ENCODE measurements at places on chromosomes 7 and 10.

DNA sequence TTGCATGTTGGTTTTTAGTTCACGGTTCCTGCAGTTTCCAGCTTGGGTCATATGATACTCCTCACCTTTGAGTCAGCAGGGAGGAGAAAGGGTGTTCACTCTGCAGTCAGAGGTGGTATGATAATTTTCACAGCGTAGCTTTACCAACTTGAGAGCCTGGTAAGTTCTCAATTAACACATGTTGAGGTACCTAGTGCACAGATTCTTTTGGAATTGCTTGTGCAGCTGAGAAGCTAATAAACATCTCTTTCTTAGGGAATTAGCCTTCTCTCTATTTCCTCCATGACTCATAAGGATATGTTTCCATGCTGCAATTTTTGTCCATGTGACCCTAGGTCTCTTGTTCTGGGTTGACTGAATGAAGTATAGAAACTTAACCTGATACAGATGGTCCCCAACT is 166.6 kb downstream of the KIF20B start:
- DNase-seq, result no peak

DNA sequence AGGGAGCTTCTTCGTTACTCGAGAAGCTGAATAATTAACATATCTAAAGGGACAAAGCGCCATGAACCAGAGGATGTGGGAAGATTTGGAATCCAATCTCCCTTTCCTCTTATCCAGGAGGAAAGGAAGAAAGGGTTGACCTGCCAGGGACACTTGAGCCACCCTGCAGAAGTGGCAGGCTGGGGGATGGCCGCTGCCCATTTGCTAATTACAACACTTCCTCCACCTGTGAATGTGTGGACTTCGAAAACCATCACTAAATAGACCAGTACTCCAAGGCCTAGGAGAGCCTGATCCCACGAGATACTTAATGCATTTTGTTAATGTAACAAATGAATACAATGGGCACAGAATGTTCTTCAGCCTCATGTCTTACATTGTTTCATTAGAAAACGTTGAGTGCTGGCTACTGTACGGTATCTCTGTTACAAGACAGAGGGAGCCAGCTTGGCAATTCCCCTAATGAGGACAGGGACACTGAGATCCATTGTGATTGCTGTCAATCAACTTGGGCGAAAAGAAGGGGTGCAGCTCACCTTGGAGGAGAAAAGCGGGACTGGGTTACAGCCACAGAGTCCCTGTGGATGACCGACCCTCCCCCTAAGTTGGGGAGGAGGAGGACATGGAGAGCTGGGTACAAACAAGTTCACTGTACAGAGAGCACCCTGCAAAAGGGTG is 59.4 kb downstream of the AOC1 start:
- no peak for DNase-seq

- no peak for DNase-seq
Measured at GRCh38 chr7:153324094-153324493, 564.5 kb downstream of the ACTR3B start.

- DNase-seq, result no peak
Measured at GRCh38 chr10:111118758-111119157, 41.9 kb downstream of the ADRA2A start.

- DNase-seq, result no peak
Measured at GRCh38 chr10:4241724-4242345, 456.8 kb upstream of the KLF6 start.

DNA sequence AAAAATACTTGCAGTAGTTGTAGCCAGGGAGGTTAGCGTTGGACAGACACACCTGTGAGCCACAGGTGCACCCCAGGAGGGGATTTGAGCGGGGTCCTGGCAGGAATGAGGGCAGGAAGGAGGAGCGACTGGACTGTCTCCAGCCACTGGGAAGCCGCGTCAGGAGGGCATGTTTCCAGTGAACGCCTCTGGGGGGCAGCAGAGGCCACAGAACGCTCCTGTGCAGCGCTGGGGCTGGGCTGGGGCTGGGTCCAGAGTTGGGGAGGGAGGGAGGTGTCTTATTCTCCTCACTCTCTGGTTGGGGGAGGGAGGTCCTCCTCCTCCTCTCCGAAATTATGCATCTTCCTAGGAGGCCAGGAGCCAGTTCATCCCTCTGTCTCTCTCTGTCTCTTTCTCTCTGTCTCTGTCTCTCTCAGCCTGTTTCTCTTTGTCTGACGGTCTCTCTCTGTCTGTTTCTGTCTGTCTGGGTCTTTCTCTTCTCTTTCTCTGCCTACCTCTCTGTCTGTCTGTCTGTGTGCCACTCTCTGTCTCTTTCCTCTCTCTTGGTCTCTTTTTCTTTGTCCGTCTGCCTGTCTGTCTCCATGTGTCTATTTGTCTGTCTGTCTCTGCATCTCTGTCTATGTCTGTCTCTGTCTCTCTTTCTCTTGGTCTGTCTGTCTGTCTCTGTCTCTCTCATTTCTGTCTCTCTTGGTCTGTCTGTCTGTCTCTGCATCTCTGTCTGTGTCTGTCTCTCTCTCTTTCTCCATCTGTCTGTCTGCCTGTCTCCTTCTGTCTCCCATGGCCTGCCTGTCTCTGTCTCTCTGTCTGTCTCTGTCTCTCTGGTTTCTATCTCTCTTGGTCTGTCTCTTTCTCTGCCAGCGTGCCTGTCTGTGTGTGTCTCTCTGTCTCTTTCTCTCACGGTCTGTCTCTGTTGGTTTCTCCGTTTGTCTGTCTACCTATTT is 9.9 kb upstream of the PSMG3 start:
- DNase-seq, result peak; percentile 90

DNA sequence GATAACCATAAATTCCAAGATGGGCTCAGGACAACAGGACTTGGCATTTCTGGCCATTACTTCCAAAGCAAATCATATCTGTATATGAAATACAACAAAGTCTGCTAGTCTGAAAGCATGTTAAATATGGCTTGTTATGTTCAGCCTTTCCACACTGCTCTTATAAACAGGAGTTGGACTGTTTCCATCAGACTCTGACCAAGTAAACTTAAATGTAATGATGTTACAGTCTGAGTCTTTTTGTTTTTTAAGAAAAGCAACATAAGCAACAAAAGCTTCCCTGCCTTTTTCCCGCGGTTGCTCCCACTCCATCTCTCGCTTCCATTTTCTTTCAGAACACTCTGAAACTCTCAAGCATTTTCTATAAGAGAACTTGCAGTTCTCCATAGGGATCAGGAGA is 8.1 kb upstream of the CDCA7L start:
- no peak for DNase-seq

DNA sequence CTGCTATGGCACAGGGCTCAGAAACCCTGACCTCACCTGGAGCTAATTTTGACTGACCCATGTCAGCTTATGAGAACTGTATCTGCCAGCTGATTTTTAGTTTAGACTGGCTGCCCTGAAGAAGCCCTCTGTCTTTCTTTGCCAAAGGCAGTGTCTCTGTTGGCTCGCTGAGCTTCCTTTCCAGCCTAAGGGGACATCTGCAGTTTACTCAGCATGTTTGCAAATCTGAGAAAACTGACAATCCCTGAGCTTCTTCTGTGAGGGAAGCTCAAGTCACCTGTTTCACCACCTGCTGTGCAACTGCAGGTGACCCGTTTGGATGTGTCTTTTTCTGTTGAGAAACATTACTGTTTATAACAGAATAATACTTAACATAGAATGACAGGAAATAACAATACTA is 46.0 kb downstream of the PRKAR2B start:
- no peak for DNase-seq

DNA sequence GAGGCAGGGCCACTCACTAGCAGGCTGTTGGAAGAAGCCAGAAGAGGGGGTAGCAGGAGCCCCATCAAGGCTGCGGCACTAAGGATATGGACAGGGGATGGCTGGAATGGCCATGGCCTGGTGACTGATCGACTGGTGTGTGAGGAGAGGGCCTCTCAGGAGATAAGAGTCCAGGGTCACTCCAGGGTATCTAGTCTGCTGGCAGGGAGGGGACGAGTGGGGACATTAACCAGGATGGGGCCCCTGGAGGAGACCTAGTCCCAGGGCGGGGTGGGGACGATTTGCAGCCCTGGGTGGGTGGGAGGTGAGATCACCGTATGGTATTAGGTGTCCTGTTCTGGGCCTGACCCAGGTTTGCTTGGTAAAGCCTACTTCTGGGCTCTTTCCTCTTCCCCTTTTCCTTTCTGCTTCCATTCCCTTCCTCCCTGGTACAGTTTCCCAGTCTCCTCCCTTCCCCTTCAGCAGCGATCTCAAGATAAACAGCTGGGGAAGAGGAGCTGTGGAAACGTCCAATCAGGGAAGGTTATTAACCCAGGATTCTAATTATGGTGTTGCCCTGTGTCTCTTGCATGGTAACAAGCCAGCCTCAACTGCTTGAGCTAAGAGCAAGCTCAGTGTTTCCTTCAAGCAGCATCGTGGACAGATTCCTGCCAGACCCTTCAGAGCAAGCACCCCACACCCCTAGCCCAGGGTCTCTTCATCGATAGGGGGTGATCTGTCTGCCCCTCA is 233.2 kb downstream of the RPS24 start:
- DNase-seq, result peak; percentile 49

- DNase-seq, result no peak
Measured at GRCh38 chr7:51351661-51352060, 35.1 kb upstream of the COBL start.

DNA sequence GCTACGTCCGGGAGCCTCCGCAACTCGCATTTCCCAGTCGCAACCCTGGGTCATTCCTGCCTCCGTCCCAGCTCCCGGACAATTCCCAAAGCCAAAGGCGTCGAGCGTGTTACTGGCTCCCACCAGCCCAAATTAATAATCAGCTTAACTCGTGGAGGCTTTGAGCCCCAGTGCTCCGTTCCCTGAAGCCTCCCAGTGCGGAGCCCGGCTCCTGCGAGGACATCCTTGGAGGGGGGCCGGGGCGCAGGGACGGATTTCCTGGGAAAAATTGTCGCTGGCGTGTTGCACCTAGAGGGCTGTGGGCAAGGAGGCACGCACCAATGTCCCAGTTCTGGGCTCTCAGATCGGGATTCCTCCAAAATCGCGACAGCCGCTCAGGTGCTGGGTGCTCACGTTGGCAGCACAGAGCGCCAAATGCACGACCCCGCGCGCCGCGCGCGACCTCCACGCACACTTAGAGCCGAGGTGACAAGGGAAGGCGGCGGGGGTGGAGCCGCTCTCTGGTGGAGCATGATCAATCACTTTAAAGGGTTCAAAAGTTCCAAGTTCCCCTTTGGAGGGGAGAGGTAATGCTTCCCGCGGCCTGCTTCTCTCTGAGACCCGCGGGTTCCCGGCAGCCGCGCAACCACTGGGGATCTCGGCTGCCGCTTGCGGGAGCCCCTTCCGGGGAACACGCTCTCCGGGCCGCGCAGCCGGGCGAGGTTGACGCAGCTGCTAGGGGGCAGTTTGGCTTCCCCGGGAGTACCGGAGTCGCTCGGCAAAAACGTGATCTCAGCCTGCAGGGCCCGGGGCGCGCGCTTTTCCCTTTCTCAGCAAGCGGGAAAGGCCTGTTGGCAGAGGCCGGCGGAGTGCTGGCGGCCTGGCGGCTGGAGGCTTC is 25.5 kb downstream of the SKIDA1 start:
- no peak for DNase-seq

GRCh38 chr10:51700228-51700817 is 928 bp upstream of the CSTF2T start:
- no peak for DNase-seq

DNA sequence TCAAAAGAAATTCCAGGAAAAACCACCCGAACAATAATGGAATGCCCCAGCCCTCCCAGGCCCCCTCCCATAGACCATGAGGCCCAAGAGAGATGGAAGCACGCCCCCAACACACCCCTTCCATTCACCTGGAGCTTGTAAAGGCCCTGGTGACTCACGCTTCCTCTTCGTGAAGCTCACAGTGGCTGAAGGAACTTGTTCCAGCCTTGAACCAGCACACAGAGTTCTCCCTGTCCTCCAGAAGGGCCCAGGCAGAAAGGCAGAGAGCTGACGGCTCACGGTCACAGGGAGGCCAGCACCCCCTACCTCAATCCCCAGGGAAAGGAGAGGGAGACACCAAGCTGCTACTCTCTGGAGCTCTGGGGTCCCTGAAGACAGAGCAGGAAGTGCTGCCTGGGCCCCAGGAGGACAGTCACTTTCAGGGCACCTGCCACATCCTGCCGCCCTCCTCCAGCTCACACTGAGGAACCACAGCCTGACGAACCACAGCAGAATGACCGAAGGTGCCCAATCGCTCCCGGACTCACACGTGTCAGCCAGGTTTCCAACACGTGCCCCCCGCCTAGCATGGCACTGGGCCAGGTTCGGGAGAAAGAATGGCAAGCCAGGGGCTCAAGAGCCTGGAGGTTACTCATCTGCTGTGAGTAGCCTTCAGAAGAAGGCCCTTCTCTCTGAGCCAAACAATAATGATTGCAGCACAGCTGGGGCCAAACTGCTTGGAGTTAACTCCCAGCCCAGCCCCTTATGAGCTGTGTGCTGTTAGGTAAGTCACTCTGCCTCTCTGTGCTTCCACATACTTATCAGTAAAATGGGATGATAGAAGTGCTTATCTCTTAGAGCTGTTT is 52.8 kb downstream of the DLG5 start:
- DNase-seq, result no peak

- DNase-seq, result no peak
Measured at GRCh38 chr10:121590772-121591171, 7.5 kb downstream of the FGFR2 start.

DNA sequence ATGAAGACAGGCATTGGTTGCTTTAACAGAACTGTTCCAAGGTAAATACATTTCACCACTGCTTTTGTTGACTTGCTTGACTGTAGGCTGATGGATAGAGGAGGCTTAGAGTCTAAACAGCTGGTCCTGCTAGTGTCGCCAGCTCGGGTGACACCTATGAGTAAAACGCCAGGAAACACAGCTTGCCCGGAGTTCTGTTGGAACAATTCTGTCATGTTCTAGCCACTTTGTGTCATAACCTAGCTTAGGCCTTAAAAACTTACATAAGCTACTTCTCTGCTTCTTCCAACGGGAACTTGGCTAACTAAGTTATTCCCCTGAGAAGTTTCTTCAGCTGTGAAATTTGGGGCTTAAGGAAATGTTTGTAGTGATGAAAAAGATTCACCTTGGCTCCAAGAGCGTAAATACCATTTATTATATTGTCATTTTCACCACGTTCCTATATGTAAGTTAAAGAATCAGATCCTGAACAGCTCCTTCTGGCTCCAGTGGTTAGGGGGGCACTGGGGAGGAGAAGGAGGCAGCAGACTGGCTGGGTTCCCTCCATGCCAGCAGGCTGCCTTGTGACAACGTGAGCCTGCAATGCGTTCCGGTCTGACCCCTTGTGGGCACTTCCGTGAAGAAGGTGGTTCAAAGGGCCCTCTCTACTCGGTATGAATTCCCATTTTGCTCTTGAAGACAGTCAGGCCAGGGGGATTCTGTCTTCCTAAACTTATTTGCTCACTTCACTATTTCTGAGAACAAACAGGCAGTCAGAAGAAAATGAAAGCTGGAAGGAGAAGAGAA is 253.2 kb downstream of the BMPER start:
- DNase-seq, result peak; percentile 37

- DNase-seq, result no peak
Measured at GRCh38 chr10:78972160-78972946, 96.4 kb upstream of the ZMIZ1 start.

- DNase-seq, result peak; percentile 17
Measured at GRCh38 chr7:84674236-84674913, 479.8 kb upstream of the SEMA3A start.
